Mesothelial cell of epicardium (in vitro differentiated cells): ENCODE measurements at places on chromosomes 11 and 22. TPM values are rescaled to one million over a fixed set of nuclear protein-coding genes. Genes with fewer than 3 reads are reported as not detected.

DNA sequence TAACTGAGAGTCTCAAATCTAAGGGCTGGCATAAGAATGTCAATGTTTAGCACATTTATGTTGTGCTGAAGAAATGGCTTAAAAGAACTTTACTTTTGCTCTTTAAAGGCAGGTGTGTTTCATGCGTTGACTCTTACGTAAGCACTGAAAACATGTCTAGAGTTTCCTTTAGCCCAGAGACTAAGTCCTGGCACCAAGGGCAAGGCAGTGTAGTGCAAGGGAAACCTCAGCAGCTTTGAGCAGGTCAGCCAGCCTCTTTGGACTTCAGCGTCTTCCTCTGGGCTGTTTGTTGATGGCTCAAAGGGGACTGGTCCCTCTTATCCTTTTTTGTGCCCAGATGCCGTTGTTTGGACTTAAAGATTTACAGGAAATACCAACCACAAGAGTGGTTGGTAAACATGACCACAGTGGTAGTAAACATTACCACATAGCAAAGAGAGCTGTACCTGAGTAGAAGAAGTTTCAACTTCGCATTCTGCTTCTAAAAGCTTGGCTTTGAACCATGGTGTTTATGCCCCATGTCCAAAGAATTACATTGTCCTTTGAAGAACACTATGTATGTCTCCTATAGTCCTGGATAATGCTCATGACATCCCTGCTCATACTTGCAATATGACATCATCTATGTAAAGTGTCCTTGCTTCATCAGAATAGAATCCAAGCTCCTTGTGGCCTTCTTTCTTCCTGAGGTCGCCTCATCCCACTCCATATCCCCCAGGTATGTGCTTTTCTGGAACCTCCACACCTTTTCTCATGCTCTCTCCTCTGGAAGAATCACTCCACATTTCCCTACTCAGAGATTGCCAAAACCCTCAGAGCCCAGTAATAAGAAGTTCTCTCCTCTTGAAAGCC lies 23.5 kb downstream of the TENM4 start:
- no peak overlapping the region for H3K27ac ChIP-seq
- H3K4me1 ChIP-seq, result peaks cover 16% of the 10 kb centered on the region
- no peak for DNase-seq
- H3K4me3 ChIP-seq, result no peak overlapping the region
- H3K36me3 ChIP-seq, result peaks cover 11% of the 10 kb centered on the region
- H3K27me3 ChIP-seq, result no peaks in the 10 kb centered on the region

- DNase-seq, result no peak
- H3K27ac ChIP-seq, result peak overlapping the region; percentile 77
- peaks cover 66% of the 10 kb centered on the region for H3K4me1 ChIP-seq
- H3K36me3 ChIP-seq, result no peaks in the 10 kb centered on the region
Observed at GRCh38 chr11:9760193-9760575, 96.3 kb downstream of the SWAP70 start.

GRCh38 chr11:118488480-118489109 lies 38.7 kb upstream of the TTC36 start:
- H3K27ac ChIP-seq, result peak overlapping the region; percentile 0
- H3K4me1 ChIP-seq, result no peaks in the 10 kb centered on the region
- no peaks in the 10 kb centered on the region for H3K27me3 ChIP-seq
- DNase-seq, result peak; percentile 30
- H3K36me3 ChIP-seq, result peaks cover 36% of the 10 kb centered on the region

DNA sequence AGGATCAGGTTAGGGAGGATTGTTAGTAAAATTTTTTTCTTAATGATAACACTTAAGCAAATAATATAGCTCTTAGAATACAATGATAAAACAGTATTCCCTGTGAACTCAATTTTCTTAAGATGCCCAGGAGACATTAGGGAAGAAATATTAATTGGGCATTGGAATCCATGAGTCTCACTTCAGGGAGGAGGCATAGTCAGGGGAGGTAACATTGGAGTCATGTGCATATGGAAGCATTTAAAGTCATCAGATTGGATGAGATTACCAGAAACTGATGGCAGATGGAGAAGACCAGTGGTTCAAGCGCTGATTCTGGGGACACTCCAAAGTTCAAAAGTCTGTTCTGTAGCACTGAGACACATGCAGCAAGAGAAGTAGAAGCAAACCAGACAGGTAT lies at the start of gene OR9G1:
Gene OR9G1 (plus strand): TSS at position 301 of the 400 bp plus-strand sequence. CDS start 1,293 bp downstream, outside the sequence.
- no peaks in the 10 kb centered on the region for H3K36me3 ChIP-seq
- DNase-seq, result no peak
- no peaks in the 10 kb centered on the region for H3K4me1 ChIP-seq
- H3K27ac ChIP-seq, result no peak within 1 kb of the TSS
- H3K4me3 ChIP-seq, result no peak within 1 kb of the TSS

GRCh38 chr11:41498726-41499125 lies 39.3 kb upstream of the LRRC4C start:
- no peaks in the 10 kb centered on the region for H3K36me3 ChIP-seq
- H3K27ac ChIP-seq, result no peak overlapping the region
- no peak overlapping the region for H3K4me3 ChIP-seq
- no peak for DNase-seq

DNA sequence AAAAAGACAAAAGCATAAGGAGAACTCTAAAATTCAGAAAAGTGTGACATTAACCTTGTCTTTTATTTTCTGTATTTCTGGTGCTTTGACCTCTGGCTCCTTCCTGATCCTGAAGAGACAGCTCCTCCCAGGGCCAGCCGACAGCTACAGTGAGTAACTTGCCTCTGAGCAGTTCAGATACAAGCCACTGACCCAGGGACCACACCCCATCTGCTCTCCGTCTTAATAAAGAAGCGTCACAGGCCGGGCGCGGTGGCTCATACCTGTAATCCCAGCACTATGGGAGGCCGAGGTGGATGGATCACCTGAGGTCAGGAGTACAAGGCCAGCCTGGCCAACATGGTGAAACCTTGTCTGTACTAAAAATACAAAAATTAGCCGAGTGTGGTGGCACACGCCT lies 6.5 kb downstream of the MLC1 start:
- peak overlapping the region; percentile 53 for H3K27ac ChIP-seq
- H3K36me3 ChIP-seq, result no peaks in the 10 kb centered on the region
- DNase-seq, result no peak
- H3K27me3 ChIP-seq, result no peaks in the 10 kb centered on the region
- H3K4me3 ChIP-seq, result no peak overlapping the region

DNA sequence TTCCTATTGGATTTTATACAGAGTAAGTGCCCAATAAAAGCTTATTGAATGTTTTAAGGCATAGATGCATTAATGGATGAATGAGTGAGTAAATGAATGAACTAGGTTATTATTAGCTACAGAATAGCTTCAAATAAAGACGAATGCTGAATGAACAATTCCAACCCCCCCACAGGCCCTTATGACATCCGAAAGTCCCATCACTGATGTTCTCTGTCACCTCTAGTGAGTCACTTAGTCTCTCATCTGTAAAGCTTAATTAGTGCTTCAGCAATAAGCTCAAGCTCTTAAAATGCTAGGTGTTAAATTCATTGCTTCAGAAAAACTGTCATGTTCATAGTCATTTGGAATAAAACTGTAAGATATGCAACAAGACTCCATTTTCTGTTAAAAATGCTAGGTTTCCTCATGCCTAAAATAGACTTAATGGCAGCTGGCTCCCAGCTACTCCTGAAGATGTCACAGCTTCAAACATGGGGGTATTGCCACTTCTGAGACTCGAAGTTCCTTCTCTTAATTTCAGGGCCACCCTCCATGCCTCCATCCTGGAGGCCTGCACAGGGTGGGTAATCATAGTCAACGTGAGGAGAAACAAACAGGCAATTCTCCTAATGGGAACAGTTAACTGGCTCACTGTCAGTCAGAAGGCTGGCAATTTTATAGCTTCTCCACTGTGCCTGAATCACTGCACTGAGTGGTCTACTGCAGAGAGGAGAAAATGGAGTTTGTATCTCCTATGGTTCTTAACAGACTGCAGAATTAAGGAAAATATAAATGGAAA lies 355.0 kb upstream of the CTSC start:
- no peak for DNase-seq
- no peak overlapping the region for H3K4me3 ChIP-seq
- H3K27me3 ChIP-seq, result peaks cover 26% of the 10 kb centered on the region
- H3K4me1 ChIP-seq, result no peaks in the 10 kb centered on the region
- no peaks in the 10 kb centered on the region for H3K36me3 ChIP-seq

DNA sequence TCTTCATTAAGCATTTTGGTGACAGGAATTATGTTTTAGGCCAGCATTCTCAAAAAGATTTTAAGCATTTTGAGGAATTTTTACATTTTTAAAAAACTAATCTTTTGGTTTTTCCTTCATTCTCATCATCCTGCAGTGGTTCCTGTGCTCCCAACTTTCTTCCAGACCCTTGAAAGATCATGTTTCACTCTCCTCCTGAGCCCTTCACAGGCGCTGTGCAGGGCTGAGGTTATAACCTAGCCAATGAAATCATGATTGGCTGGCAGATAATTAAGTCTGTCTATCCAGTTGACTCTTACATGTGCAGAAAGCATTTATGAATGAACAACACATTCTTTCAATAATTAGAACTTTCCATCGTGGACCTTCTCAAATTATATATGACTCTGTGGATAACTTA lies 226.3 kb downstream of the DDX10 start:
- H3K4me3 ChIP-seq, result no peak overlapping the region
- no peaks in the 10 kb centered on the region for H3K27me3 ChIP-seq
- DNase-seq, result no peak
- H3K27ac ChIP-seq, result no peak overlapping the region
- no peaks in the 10 kb centered on the region for H3K36me3 ChIP-seq
- peaks cover 21% of the 10 kb centered on the region for H3K4me1 ChIP-seq

The ANKK1 gene
- total RNA-seq, result 2.1 to 2.8 TPM (median 2.4 TPM) in 3 replicates

The TCF20 gene
- 77.4 to 82.2 TPM (median 80.7 TPM) in 3 replicates for total RNA-seq

The UPK3A gene
- 0.59 to 0.87 TPM (median 0.84 TPM) in 3 replicates for total RNA-seq

The SPI1 gene
- total RNA-seq, result 0.36 to 0.51 TPM in 2 of 3 replicates, not detected in the other

The UCP2 gene
- total RNA-seq, result 27.1 to 31.5 TPM (median 27.7 TPM) in 3 replicates

The RASSF10 gene
- 0.09 to 0.29 TPM (median 0.23 TPM) in 3 replicates for total RNA-seq
